ENCODE measurements at places on chromosomes 4 and X.

GRCh38 chr4:137531986-137532868, at the start of gene PCDH18:
Gene PCDH18 (minus strand): TSS chr4:137532494. CDS start chr4:137532088, 406 bp downstream.
- peak; percentile 51 for DNase-seq

DNA sequence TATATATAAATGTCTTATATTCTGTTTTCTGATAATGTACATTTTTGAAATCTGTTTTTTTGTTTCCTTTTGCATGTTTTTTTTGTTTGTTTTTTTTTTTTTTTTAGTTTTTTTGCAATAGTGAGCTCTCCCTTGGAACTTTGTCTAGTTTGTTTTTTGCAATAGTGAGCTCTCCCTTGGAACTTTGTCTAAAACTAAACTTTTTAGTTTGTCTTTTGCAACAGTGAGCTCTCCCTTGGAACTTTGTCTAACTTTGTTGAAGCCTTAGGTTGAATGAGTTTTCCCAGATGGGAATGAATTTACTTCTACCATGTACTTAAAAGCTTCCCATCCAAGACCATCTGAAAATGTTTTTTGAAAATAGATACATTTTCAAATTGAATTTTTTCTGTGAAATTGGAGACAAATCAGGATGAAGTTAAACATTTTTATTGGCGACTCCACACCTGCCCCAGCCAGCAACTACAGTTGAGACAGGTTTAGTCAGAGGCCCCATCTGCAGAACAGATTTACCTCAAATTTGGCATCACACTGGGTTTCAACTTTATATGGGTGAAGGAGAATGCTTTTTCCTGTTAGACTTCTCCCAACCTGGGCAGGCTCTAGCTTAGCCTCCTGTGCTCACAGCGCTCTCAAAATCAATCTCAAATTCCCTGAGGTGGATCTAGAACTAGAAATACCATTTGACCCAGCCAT, 16.0 kb downstream of the SLC9B2 start:
- DNase-seq: no peak

DNA sequence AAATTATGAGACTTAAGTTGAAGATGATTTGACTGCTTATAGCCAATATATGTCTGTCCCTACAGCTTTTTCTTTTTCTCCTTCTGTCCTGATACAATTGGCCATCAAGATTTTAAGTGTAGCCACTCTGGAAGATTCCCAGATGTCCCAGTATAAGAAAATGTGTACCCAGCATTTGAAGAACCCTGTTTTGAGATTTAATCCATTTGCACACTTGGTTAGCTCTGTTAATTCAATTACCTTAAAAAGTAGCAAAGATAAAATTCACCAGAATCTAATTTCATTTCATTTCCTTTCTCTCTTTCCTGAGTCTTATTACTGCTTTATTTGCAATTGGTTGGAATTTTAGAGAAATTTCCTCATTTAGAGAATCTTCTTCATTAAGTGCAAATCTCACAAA, 81.4 kb downstream of the DDIT4L start:
- DNase-seq: no peak

GRCh38 chr4:6772223-6772928, 10.2 kb upstream of the KIAA0232 start:
- DNase-seq: no peak

DNA sequence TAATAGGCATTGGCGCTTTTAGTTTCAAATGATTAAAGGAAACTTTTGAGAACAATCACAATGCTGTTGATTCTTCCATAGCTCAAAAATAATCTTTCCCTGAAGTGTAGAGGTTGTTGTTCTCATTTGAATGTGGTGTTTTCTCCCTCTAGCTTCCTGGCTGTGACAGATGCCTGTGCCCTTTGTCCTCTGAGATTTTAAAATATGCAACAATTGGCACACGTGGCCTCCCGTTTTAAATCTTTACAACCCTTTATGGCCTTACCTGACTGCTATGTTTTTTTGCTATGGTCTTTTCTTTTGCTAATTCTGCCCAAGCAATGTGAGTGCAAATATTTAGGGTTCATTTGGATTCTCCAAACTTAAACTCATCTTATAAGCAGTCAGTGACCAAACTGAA, 22.9 kb upstream of the CASK start:
- no peak for DNase-seq

DNA sequence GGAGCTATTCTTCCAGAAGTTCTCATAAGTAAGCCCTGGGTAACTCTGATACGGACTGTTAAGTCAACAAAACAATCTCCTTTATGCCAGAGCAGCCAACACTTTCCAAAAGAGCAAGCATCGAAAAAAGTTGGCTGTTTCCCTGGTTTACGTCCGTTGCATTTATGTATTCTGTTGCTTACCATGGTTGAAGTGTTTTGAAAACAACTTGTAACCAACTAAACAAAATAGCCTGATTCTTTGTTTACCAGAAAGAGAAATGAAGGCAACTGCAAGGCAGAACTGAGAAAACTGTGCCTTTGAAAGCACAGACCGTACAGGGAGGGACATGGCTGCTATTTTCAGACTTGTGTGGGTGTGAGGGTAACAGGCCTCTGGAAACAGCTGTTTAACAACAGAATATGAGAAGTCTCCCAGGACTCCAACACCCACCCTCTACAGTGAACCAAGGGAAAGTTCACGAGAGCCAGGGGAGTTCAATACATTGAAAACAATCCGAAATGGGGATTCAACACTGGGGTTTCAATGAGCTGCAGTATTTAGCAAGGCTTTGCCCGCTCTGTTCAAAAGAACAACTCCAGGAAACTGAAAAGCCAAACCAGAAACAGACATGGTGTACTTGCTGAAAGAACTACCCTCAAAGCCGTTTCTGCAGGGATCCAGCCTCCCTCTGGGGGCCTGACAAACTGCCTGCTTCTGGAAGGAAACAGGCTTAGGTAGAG, 95.8 kb upstream of the EGFL6 start:
- no peak for DNase-seq

- DNase-seq: no peak
Measured at GRCh38 chr4:19945979-19946380, 305.7 kb upstream of the SLIT2 start.

Data from left lobe of liver (tissue), 2 donors.